Substantia nigra (tissue), 51 donors: ENCODE measurements at places on chromosomes 6 and 20.

GRCh38 chr20:32451682-32452461, 93.7 kb downstream of the ASXL1 start:
- DNase-seq, result peak; percentile 30

DNA sequence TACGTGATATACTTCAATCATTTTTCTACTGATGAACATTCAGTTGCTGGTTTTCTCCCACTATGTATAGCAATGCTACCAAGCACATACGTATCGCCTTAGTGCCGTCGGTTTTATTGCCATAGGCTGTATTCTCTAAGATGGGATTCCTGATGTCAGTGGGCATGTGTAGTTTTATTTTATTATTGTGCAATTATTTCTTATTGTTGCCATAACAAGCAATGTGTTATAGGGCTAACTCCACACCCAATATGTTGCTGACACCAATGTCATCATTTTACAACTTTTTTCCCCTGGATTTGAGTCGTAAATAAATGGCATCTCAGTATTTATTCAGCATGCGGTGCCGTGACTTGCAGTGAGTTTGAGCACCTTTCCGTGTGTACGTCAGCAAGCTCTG, 10.8 kb upstream of the DACT2 start:
- DNase-seq, result no peak

DNA sequence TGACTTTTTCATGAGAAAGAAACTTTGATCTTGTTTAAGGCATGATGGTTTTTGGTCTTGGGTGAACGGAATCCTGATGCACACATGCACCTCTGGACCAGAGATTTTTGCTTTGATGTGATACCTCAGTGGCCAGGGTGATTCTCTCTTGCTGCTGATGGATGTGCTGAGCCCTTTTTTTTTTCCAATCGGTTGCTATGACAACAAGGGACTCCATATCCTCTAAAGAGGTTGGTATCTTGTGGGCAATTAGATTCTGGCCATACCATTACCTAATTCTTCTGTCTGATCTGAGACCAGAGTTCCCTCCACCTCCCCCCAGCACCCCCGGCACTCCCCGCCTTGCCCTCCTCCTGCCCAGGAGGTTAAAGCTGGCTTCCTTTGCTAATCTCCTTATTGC, 24.9 kb downstream of the PDYN start:
- no peak for DNase-seq

GRCh38 chr6:75250552-75250951, 7.0 kb upstream of the COX7A2 start:
- DNase-seq, result no peak

DNA sequence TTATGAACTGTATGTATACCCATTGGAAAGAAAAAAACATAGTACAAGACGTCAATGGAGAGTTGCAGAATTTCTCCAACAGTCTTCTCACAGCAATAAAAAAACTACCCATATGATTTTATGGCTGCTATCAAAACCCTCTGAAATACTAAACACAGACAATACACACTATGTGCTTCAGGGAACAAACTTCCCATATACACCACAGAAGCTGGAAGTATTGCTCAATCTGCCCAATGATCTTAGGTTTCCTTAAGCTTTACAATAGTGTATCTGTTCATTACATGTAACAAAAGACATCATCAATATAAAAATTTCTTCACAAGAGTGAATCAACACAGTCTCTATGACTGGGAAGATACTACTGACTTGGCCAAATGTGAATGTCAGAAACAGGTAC, 150.5 kb downstream of the TBC1D32 start:
- no peak for DNase-seq

GRCh38 chr6:57141451-57142177, 30.5 kb upstream of the BAG2 start:
- DNase-seq, result no peak

DNA sequence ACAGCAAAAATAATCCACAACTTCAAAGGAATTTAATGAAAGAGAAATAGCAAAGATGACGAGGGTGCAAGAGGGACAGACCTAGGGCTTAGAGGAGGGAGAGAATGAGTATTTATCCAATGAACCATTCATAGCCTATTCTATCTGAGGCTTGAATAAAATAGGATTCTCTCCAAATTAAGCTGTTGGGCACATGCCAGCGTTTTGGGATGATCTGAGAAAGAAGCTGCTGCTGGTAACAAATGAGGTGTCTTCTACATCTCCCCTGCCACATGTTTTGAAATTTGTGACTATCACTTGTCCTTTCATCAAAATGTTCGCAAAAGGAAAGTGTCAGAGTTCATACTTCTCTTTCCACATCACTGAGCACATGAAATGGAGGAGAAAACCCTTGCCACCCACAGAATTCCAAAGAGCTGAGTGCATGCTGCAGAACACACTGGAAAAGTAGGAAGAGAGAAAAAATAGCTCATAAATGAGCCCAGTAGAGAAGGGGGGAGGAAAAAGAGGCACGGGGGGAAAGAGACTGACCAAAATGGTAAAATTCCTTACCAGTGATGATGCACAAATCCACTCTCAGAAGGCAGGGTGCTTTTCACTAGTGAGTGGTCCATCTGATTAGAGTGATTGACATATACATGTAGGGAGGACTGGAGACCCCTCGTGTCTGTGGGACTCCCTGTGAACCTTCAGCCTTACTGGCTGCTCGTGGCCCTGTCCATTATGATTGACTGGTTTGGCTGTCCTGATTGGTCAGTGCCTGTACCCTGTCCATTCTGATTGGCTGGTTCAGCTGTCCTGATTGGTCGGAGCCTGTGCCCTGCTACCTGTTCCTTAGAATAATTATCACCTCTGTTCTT, 180.5 kb downstream of the OGFRL1 start:
- no peak for DNase-seq

DNA sequence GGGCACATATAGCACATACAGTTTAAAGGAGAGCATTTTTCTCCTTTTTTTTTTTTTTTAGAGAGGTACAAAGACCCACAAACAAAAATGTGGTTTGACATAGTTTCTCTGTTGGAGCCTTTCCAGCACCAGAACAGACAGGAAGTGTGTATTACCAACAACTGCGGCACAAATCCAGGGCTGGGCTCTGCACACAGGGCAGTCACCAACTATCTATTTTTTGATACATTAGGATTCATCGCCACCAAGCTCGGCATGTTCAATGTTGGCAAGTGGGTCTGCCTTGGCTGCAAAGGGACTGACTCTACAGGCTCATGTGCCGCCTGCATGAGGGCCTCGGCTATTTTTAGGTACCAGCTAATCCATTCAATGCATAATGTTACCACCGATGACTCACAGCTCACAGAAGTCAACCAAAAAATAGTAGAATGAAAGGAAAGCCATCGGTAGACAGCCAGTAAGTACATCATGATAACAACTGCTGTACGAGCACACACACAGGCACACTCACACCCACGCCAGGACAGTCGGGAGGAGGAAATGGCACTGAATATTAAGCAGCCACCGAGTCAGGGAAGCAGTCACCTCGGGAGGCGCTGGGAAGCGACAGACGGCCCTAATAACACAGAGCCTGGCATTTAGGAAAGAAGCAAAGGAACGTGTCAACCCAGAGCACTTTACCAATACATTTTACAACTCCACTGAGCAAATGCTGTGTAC, 81.6 kb downstream of the GMPR start:
- peak; percentile 63 for DNase-seq

DNA sequence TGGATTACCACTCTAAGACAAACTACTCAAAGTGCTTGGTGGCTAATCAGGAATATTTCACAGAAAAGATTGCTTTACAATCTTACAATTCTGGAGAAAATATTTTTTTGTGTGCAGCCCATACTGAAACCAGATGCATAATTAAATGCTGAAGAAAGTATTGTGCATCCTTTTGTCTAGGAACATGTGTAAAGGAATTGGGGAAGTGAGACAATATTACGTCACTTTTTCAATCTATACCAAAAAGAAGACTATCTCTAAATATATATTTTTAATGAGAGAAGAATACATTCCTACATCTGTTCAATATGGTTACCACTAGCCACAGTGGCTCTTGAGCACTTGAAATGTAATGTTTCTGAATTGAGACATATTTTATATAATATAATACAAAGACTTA, 992.5 kb upstream of the ADGRB3 start:
- no peak for DNase-seq

DNA sequence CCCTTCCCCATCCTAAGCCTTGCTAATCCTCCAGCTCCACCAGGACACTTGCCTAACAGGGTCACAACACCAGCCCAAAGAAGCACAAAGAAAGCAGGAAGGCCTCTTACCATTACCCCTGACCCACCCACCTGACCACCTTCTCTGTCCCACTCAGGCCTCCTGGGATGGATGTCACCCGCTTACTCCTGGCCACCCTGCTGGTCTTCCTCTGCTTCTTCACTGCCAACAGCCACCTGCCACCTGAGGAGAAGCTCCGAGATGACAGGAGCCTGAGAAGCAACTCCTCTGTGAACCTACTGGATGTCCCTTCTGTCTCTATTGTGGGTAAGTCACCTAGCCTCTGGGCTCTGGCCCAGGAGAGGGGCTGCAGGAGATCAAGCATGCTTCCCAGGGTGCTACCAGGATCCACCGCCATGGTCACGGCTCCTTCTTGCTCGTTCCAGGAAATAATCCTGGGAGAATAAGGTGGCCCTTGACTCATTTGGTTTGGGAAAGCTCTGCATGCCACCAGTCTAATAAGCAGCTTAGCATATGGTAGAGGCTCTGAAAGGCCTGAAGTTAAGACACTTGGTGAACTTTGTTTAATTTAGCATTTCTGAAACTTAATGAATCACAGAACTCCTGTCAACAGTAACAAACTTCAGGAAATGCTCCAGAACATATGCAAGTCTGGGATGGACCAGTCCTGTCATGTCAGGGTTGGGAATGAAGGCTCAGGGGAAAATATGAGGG, 19.2 kb downstream of the ASIP start:
- DNase-seq, result no peak

DNA sequence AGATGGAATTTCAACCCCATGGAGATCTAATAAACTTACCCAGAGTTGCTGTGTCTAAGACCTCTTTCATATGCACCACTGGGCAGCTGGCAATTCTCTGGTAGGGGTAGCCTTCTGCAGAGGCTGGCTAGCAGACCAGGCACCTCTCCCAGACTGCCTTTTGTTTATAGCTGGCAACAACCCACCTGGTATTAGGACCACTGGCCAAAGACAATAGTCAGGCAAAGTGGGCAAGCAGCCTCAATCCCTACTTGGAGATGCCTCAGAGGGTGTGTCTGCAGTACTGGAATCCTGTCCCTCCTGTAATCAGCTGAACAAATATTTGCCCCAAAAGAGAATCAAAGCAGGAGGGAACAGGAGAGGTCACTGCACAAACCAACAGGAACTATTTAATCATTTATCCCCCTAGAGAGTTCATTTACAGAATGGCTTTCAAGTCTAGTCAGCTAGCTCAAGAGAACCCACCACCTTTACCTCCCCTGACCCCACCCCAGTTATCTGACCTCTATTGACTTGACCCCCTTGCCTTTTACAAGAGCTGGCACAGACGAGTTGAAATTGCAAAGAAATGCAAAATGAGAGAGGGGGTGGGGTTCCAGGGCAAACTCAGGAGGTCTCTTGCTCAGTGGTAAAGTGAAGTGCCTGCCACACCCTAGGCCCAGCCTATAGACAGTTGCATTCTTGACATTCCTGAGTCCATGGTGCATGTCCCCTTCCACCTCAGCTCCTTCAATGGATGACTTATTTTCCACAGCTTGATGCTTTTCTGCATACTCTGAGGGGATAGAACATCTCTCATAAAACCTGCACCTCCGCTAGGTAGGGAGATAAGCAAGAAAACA, 2.8 kb downstream of the BCL2L1 start:
- DNase-seq, result no peak

DNA sequence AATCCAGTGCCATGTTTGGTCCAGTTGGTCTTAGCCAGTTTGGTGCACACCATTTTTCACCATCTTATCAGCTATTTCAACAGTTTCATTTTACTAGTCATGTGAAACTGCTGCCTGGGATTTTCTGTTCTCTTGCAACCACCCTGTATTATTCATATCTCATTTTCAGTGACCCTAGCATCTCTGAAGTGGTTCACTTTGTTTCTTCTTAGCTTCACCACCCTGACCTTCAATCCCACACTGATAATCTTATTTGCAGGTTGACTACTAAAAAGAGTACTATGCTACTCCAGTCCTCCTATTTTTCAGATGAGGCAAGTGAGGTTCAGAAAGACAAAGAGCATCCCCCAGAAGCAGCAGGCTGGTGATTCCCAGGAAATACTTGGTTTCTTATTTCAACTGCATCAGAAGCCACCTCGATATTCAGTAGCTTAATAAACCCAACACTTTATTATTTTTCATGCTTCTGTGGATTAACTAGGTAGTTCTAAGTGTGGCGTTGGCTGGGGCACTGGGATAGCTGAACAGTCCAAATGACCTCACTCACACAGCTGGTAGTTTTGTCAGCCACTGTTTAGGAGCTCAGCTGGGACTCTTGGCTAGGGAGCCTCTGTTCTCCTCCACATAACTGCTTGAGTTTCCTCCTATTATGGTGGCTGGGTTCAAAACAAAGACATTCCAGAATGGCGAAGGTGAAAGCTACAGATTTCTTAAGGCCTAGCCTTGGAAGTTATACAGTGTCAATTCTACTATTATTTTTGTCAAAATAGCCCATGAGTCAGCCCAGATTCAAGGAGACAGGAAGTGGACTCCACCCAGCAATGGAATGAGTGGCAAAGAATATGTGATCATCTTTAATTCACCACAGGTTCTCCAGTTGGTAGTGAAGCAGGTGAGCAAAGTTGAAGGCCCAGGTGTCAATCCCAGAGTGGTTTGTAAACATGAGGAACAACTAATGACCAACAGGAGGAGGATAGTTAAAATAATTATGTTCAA, 40.6 kb downstream of the BPIFB4 start:
- no peak for DNase-seq

DNA sequence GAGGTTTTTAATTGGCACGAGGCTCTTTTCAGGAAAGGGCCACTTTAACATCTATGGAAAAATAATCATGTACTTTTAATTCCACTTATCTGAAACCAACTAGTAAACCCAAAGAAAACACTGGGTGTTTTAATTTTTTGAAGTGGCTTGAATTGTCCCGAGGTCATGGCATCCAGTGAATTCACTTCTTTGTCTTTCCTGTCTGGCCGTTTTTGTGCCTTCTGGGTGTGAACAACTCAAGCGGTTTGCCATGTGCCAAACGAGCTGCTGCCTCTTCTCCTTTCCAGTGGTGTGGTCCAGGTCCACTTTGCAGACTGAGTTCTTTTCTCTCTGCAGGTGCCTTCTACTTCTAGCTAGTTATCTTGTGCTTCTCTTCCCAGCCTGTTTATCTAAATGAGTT, 117.5 kb downstream of the PLCB4 start:
- no peak for DNase-seq
